ENCODE measurements at places on chromosomes 13 and 19.

DNA sequence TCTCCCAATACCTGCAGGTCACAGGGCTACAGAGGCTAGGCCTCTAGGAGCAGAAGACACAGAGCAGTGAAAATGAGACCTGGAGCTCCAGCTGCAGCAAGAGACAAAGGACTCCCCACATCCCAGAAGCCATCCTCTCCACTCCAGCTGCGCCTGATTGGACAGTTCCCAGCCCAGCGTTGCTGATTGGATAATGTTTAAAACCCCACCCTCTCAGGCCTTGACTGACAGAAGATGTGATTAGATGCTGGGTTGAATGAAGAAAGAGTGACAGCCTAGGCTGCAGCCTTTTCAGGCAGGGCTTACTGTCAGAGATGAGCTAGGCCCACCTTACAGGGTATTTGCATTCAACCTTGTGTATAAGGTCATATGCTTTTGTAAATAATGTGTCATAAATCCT is 59.4 kb downstream of the ZNF708 start:
- DNase-seq = peak; percentile 82

GRCh38 chr19:10830370-10830769 is 5.6 kb downstream of the TMED1 start:
- no peak for DNase-seq

- no peak for DNase-seq
These were observed 65.3 kb downstream of the DCT start for GRCh38 chr13:94414141-94414540.

GRCh38 chr13:113837560-113838355 is 26.1 kb downstream of the GAS6 start:
- peak; percentile 30 for DNase-seq

DNA sequence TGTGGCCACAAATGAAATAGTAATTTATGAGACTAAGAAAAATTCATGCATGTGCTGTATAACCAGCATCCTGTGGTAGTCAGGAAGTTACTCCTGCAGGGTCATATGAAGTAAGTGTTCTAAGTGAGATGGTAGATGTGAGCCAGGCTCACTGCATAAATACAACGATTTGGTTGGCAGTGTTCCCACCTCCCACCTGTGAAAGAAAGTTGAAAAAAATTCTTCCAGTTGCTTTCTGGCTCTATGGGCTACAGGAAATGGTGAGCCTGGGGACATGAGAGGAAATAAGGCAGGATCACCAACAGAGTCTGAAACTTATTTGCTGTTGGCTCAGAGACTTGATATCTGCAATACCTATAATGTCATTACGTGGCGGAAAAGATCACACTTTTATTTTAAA is 301.7 kb upstream of the SPRY2 start:
- DNase-seq = no peak

GRCh38 chr19:3162418-3163229 is 15.9 kb upstream of the S1PR4 start:
- DNase-seq = peak; percentile 47

DNA sequence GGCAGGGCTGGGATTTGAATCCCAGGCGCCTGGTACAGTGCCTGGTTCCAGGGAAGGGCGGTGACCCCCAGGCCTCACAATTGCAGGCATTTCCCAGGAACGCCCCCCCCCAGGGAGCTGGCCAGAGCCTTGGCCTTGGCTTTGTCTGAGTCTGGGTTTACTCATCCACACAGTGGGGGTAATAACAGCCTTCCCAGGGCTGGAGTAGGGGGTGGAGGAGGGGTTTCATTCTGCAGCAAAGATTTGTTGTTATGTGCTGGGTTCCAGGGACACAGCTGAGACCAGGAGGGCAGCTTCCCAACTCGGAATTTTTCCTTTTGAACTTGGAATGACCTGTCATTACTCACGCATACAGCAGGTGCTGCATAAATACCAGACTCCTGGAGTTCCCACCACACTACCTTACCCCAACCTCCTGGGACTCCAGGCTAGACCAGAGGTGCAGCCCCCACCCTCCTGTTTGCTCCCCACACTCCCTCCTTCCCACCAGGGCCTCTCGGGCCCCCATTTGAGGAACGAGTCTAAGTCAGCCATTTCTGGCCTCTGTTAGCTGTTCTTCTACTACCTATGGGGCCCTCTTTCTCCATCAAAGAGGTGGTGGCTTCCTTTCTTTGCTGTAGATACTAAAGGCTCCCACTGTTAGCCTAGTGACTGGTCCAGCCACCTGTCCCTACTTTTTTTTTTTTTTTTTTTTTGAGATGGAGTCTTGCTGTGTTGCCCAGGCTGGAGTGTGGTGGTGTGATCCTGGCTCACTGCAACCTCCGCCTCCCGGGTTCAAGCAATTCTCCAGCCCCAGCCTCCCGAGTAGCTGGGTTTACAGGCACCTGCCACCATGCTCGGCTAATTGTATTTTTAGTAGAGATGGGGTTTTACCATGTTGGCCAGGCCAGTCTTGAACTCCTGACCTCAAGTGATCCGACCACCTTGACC is 1.6 kb upstream of the ADAMTS10 start:
- no peak for DNase-seq

- peak; percentile 44 for DNase-seq
These were observed 284.6 kb downstream of the DNAJC15 start for GRCh38 chr13:43307921-43308433.

GRCh38 chr13:44142540-44142867 is 231.1 kb upstream of the SERP2 start:
- no peak for DNase-seq

DNA sequence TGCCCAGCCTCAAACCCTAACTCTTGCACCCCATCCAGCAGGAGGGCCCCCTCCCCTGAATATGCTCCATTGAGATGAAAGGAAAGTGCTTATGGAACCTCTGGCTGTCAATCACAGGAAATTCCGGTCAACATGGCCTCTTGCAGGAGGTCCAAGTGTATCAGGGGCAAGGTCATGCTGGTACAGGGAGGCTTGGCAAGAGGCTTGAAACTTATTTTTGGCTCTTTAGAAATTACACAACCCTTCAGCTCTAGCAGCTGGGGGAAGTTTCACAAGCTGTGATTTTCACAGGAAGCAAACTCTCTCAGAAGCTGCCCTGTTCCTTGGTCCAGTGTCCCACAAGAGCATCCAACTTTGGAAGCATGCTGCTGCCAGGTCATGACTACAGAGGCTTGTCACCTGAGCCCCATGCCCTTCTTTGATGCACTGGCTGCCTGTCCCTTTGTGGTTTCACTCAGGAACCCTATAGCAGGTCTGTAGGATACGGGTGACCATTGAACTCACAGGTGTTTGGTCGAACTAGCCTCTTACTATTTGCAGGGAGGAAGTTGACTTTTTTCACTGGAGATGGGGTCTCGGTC is 8.4 kb downstream of the ASF1B start:
- no peak for DNase-seq

DNA sequence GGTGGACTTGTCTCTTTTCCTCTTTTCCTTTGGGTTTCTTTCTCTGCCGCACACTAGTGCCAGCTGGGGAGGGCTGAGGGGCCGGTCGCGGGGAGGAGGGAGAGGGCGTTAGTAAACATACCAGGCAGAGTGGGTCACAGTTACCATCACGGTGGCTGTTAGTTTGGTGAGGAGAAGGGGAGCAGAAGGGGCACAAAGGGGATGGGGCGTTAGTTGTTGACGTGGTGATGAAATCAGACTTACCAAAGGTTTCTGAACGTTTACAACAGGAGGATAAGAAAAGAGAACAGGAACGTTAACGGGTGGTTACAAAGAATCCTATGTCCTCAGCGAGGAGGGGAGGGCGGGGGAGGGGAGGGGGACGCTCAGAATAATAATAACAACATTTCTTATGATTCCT is 77.9 kb downstream of the PTPRS start:
- DNase-seq = no peak

DNA sequence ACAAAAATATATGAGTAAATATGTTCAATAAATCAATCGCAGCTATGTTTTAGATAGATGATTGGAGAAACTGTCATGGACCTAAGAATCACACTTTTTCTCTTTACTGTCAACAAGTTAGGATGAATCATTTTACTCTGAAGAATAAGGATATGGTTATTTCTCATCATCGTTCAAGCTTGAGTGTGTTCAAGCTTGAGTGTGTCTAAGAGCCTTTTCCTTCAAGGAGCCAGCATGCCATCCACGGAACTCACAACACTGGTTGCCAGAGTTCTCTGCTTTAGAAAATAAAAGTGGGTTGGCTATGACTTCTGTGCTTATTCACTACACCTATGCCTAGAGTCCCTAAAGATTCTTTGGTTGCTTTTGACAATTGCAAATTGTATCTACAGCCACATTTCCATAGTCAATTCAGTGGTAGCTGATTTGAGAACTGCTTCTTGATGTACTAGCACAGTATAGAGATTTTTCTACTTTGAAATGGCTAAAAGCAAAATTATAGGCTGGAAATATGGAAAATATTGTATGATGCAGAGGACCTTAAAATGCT is 58.1 kb upstream of the SCEL start:
- DNase-seq = no peak

DNA sequence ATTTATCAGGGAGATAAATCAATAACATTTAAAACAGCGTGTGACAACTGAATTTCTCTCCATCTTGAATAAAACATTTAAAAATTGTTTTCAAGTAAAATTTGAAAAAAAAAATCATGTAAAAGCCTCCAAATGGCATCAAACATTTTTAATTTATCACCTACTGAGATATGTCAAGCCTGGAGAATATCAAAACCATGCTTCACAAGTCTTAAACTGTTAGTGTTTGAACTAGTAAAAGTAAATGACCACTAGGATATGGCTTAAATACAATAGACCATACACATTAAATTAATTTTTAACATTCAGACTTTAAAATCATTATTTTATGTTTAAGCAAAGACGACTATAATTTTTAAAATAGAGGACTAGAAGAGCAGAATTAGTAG is 281.9 kb downstream of the DCLK1 start:
- no peak for DNase-seq

- DNase-seq = no peak
These were observed 14.1 kb downstream of the IZUMO4 start for GRCh38 chr19:2110822-2111221.

DNA sequence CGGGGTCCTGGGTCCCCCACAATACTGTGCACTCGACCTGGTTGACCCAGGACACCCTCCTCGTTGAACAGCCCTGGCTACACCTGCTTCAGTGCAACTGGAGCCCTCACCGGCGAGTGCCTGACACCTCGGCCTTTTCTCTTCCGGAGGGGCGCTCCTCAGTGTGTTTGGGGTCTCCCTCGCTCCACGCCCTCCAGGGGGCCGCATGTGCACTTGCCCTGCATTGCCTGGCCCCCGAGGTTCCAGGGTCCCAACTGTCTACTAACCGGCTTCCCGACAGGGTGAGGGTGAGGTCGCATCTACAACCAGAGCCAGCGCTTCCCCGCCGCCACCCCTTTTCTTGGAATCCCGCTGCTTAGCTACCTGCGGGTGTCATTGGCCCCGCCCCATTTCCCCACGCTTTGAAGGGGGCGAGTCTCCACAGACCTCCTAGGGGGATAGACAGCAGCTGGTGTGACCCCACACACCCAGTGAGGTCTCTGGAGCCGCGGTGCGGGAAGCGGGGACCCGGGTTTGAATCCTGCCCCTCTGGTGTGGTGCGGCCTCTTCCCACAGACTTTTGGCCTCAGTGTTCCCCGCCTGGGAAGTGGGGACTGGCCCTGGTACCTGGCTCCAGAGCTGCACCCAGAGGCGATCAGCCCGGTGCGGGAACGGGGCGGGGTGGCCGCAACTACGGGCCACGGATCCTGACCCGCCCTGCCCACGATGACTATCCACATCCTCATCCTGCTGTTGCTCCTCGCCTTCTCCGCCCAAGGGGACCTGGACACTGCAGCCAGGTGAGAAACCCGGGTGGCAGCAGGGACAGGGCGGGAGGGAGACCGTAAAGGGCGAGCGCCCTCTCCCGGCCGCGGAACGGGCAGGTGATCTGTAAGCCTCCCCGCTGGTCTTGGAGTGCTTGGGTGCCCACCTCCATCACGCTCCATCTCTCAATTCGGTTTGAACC is at the start of gene ADM5:
ADM5 (plus strand) TSS at position 462 of the 946 bp plus-strand sequence; CDS start at position 706, 244 bp downstream.
- no peak for DNase-seq

DNA sequence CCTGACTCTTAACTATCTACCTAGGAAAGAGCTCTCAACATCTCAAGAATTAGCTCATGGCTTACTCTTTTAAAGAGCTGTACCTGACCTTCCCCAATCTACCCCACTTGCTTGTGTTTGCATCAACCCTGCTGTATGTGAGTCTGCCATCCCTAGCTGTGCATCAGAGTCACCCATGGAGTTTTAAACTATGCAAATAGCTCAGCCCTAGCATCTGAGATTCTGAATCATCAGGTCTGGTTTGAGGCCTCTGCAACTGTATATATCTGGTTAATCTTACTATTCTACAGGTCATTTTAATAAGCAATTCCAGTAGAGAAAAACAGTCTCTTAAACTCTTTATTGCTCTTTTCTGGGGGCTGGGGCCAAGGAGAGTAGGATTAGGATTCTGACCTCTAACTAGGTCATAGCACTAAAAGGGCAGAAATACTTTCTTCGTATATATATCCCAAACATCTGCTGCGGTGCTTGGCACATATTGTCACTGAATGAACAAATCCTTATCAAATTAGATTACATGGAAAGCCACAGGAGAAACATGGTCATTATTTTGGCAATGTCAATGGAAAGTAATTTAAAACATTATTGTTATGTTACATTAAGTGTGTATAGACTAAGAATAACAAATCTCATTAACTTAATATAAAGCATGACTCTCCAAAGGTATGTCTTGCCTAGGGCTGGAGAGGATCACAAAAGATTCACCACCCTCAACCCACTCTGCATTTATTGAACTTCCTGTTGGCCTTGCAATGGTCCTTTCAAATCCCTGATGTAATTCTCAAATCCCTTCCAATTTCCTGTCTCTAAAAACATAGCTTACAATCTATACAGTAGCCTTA is 232.2 kb downstream of the DACH1 start:
- no peak for DNase-seq

DNA sequence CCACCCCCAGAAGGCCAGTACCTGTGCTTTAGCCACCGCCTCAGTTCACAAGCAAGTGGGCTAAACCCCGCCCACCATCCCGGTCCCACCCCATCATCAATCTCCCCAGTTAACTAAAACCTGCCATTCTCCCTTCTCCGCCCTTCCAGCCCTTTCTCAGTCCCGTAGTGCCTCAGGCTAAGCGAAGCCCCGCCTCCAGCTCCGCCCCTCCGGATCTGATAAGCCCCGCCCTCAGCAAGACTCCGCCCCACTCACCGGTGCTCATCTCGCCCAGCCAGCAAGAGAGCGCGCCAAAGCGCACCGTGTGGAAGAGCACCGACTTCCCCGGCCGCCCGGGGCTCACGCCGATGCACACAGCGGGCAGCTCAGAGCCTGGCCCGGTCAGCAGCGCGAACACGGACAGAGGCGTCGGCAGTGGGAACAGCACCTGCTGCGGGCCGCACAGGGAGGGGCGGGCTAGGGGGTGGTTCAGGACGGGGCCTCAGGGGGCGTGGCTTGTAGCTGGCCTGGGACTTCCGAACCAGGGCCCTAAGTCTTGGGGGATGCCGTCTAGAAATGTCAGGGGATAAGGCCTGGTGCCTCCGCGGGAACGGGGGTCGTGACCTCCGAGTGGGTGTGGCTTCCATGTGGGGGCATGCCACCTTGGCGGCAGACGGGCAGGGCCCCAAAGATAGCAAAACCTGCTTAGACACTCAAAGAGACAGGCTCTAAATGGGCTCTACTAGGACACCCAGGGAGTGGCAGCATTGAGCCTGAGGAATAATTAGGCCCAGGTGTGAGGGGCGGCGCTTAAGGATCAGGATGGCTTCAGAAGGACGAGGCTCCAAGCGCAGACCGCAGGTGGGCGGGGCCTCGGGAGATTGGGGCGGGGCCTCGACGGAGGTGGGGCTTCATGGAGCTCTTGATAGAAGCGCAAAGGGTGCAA is 21.4 kb downstream of the MAP4K1 start:
- peak; percentile 53 for DNase-seq

GRCh38 chr19:48405850-48406249 is 12.4 kb downstream of the GRIN2D start:
- no peak for DNase-seq

- no peak for DNase-seq
These were observed 33.6 kb downstream of the AKAP11 start for GRCh38 chr13:42305503-42305902.

- peak; percentile 51 for DNase-seq
These were observed 95.7 kb upstream of the SPRY2 start for GRCh38 chr13:80436571-80437169.
